T-helper 1 cell treated with Interleukin-12 subunit alpha and Interleukin-12 subunit beta and Interleukin-4 antibody, amounts not matched to agents 30 ng/mL and 1 ng/mL, for 36 hours (primary cell): ENCODE measurements at places on chromosomes 5 and 9. TPM values are rescaled to one million over a fixed set of nuclear protein-coding genes. Genes with fewer than 3 reads are reported as not detected.

C9orf153 gene
- total RNA-seq: 0.25 and 0.54 TPM in 2 replicates

FAM221B gene
- not detected in 2 replicates for total RNA-seq

SLC34A1 gene
- 0.32 TPM in 1 of 2 replicates, not detected in the other for total RNA-seq

COL5A1 gene
- 0.02 and 0.15 TPM in 2 replicates for total RNA-seq

MIGA2 gene
- 49.9 and 50.2 TPM in 2 replicates for total RNA-seq

TXNDC8 gene
- total RNA-seq: not detected in 2 replicates

TEX48 gene
- total RNA-seq: 0.91 and 1.1 TPM in 2 replicates

BHMT2 gene
- total RNA-seq: not detected in 2 replicates

CEP72 gene
- 22.5 and 28.4 TPM in 2 replicates for total RNA-seq

BARX1 gene
- total RNA-seq: 0.17 TPM in 1 of 2 replicates, not detected in the other

SURF6 gene
- total RNA-seq: 14.9 and 15.6 TPM in 2 replicates

IL3 gene
- 5.0 and 6.0 TPM in 2 replicates for total RNA-seq

EIF4E1B gene
- not detected in 2 replicates for total RNA-seq

NR4A3 gene
- 9.8 and 10.5 TPM in 2 replicates for total RNA-seq
